ENCODE measurements at places on chromosomes 3 and 15. TPM values are rescaled to one million over a fixed set of nuclear protein-coding genes. Genes with fewer than 3 reads are reported as not detected.

MRPL46 gene
- 32.8 TPM for total RNA-seq

PAQR9 gene
- not detected for total RNA-seq

CNBP gene
- 328 TPM for total RNA-seq

GP5 gene
- 1.0 TPM for total RNA-seq

ANKUB1 gene
- total RNA-seq: not detected

ACKR4 gene
- total RNA-seq: not detected

EPHB3 gene
- 0.14 TPM for total RNA-seq

ATP8B4 gene
- total RNA-seq: 22.5 TPM

ALDH1L1 gene
- not detected for total RNA-seq

STAB1 gene
- total RNA-seq: 0.09 TPM

PLA2G4D gene
- not detected for total RNA-seq

MKRN3 gene
- total RNA-seq: 1.7 TPM

TGM4 gene
- not detected for total RNA-seq

RLBP1 gene
- total RNA-seq: not detected

CD276 gene
- 2.8 TPM for total RNA-seq

RPL4 gene
- 2,397 TPM for total RNA-seq

TMEM212 gene
- not detected for total RNA-seq

TTC14 gene
- total RNA-seq: 67.4 TPM
